D721Med (cell line): ENCODE measurements at places on chromosomes 4 and X.

DNA sequence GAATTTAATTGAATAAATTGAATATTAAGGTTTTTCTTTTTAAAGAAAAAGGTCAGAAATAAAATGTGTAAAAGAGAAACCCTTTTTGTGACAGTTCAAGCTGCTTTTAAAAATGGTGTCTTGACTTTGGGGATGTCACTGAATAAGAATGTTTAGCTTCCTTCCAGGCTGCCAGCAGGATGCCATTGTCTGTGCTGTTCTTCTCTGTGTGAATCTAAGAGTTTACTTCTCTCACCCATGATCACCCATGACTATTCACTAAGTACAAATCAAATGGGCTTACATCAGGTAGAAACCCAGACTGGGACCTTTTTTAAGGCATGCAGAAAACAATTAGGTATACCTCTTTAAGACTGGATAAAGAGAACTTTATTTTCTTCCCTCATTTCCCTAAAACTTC is 115.3 kb downstream of the DACH2 start:
- no peak for DNase-seq

DNA sequence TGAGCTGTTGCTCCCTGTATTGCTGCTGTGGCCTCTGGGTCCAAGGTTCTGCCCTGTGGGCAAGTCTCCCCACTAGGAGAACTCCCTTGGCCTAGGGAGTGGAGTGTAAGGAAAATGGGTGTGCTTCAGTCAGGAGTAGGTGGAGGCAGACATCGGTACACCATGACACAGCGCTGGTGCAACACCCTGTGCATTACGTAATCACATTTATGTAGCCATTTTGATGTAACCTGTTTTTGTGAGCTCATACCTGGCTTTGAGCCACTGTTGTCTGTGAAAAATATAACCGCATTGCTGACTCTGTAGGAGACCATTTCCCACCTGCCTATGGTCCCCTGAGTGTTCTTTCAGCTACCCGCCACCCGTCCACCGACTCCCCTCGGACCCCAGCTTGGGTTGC is 700.5 kb upstream of the AGA start:
- DNase-seq: no peak

- DNase-seq: no peak
Observed at GRCh38 chrX:13305108-13305507, 14.7 kb downstream of the ATXN3L start.

GRCh38 chr4:148782284-148782683 is 340.1 kb upstream of the NR3C2 start:
- DNase-seq: no peak

GRCh38 chr4:182255441-182256190 is 12.4 kb downstream of the TENM3 start:
- no peak for DNase-seq

GRCh38 chr4:47891928-47892327 is 22.5 kb downstream of the NFXL1 start:
- no peak for DNase-seq

DNA sequence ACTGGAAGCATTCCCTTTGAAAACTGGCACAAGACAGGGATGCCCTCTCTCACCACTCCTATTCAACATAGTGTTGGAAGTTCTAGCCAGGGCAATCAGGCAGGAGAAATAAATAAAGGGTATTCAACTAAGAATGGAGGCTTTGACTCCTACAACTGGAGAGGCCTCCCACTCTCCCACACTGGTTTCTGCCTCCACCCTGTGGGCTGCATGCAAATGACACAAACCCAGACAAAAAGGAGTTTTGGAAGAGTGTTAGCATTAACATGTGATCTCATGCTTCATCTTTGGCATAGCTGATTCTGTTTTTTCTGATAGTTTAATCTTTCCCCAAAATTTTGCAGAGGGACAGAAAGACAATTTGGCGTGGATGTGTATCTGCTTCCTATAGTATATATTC is 80.8 kb upstream of the IQCM start:
- no peak for DNase-seq
